GM04504 (cell line): ENCODE measurements at places on chromosomes 12 and 14.
A peak's percentile ranks its signal among the peaks of the same experiment; 100 is the strongest.

DNA sequence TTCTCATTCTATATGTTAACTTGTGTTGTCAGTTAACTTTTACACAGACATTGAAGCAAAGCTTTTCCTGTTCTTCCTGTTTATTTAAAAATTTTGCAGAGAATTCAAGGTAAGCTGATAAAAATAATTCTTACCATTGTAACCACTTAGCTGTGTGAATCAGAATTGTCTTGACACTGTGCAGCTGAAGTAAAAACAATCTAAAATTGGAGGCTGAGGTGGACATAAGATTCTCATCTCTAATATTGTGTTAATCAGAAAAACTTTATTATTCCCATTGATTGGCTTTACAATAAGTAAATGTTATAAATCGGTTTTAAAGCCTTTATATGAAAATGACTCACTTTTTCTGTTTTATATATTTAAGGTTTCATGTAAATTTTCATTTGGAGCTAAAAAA, 240.3 kb upstream of the PLEKHG7 start:
- no peak for DNase-seq

- no peak for DNase-seq
Measured at GRCh38 chr12:90672081-90672480, 282.9 kb downstream of the CCER1 start.

GRCh38 chr12:72282721-72283120, 10.6 kb downstream of the TRHDE start:
- no peak for DNase-seq

GRCh38 chr12:69898236-69898635, 73.2 kb downstream of the MYRFL start:
- peak; percentile 31 for DNase-seq

- DNase-seq, result no peak
Measured at GRCh38 chr14:39666386-39666785, 234.2 kb upstream of the FBXO33 start.

DNA sequence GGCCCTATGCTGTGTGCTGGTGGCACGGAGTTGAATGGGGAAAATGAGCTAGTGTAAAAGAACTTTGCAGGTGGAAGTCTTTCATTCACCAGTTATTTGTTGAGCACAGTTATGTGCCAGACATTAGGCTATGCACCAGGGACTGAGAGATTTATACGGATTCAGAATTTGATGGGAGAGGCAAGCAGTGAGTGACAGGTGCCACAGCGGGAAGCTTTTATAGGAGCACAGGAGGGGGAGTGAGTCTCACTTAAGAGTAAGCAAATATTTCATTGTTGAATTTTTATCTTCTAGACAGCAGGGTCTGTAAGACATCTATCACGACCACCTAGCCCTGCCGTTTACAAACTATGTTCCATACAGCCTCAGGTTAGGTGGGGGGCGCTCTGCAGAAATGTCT, 320.6 kb downstream of the SNAPC1 start:
- DNase-seq, result no peak

GRCh38 chr12:13242936-13243335, 46.4 kb downstream of the EMP1 start:
- no peak for DNase-seq

- DNase-seq, result no peak
Measured at GRCh38 chr12:50545786-50546185, 41.0 kb downstream of the DIP2B start.

- DNase-seq, result no peak
Measured at GRCh38 chr14:91417120-91417982, at the start of gene CCDC88C. CCDC88C (minus strand) TSS chr14:91417820; CDS start chr14:91417690, 130 bp downstream.

DNA sequence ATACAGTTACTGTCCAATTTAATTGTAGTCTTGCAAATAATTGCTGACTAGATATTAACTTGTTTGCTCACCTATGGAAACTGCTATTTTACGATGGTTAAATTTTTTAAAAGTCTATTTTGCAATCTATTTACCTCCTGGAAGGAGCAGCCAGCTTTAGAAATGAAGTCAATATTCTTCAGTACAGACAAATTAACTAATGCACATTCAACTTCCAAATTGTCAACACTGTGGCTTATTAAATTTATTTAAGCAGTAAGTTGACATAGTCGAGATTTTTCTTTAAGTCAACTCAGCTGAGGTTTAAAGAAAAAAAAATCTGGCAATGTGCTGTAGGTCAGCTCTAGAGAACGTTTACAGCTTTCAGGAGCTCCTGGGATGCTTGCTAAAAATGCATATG, 221.2 kb downstream of the SSPN start:
- DNase-seq, result no peak

GRCh38 chr12:79288911-79289310, 401.9 kb downstream of the PAWR start:
- DNase-seq, result no peak

DNA sequence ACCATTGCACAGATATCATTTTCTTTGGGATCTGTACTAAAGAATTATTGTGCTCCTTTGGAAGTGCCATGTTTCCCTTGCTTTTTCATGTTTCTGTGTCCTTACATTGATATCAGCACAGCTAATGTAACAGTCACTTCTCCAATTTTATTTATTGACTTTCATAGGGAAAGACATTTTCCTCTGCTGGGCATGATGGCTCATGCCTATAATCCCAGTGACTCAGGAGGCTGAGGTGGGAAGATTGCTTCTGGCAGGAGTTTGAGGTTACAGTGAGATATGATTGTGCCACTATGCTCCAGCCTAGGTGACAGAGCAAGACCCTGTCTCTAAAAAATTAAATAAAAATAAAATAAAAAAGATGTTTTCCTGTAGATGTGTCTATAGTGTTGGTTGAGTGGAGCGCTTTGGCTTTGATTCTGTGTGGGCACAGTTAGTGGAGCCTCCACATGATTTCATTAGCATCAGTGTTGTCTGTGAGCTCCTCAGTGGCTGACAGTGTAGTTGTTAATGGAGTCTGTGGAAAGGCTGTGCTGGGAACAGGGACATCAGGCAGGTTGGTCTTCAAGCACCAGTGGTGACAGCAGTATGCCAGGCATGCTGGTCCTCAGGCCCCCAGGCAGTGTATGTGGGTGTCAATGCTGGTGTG, 7.4 kb downstream of the OAS2 start:
- no peak for DNase-seq
